ENCODE measurements at places on chromosomes 2 and 18.

DNA sequence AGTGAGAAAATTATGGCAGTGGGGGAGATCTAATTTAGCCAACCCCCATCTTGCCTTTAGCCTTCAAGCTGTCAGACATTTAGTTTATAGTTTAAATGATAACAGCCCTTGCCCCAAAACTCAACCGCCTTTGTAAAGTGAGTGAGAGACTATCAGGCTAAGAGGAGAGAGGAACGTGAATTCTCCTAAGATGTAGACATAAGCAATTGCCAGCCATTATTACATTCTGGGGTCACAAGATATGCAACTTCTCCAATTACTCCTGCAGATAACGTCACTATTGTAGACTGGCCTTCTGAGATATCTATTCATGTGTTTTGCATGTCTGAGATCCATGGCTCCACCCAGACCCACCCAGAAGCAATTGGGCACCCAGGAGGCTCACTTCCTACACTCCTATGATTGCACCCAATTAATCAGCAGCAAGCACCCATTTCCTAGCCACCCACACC, 307.3 kb downstream of the NBAS start:
- no peak for DNase-seq

- DNase-seq = no peak
These were observed 136.6 kb downstream of the RNF152 start for GRCh38 chr18:61756244-61756643.

DNA sequence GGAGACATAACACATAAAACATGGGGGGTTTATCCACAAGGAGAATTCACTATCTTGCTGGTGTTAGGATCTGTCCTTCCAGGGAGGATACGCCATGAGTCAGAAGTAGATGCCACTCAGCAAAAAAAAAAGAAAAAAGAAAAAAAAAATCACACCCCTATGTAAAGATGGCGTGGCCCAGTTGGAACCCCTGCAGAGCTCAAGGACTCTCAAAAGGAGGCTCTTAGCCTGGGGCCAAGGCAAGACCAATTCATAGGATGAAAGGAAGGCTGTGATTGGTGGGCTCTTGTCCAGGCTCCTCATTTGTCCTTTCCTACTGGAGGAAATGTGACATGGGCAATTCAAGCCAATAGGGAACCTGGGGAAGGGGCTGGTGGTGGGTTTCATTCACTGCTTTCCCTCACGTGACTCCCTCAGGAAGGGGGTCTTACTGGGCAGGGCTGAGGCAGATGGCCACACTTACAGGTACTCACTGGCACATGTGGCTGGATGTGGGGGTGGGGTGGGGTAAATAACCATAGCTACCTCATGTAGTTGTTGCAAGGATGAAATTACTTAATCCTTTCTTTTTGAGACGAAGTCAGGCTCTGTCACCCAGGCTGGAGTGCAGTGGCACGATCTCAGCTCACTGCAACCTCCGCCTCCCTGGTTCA, 38.7 kb upstream of the HAAO start:
- DNase-seq = no peak

DNA sequence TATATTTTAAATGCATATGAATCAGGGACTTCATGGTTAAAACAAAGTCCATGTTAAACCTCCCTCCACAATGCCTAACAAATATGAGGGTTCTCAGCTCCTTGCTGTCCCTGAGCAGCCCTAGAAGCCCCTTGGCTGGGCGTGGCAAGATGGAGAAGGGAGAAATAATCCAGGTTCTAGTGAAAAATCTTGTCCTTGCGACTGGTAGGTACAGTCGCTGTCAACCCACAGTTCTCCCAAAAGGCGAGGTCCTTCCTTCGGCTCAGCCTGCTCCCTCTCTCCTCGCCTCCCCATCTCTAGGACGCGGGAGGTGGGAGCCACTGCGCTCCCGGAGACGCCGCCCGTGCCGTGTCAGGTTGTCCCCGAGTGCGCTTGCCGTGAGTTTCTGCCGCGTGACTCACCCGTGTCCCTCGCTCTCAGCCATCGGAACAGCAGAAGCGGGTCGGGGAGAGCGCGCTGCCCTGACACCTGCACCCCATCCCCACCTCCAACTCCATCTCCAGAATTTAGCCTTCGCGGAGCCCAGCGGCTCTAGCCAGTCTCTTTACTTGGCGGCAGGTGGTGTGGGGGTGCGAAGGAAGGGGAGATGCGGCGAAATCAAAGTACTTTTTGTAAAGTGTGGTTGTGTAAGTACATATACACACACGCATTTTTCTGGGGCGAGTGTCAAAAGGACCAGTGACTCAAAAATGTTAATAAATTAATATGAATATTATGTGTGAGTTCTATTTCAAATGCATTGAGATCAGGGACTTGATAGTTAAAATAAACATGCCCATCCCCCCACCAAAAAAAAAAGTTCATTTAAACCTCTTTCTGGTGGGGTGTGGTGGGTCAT, 65.1 kb upstream of the TMEM17 start:
- DNase-seq = no peak

DNA sequence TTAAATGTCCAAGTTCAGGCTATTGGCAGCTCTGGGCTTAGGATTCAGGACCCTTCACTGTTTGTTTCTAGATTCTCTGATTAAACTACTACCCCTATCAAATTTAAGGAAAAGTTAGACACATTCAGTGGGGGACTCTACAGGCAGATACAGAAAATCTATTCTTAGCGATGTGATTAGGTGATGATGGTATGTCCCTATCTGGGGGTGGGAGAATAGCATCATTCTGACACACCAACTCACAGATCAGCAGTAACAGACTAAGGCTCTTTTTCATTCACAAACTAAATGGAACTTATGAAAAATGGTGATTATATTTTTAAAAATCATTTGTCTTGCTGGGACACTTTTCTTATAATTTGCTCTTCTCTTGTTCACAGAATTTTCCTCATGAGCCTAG, 232.9 kb upstream of the CDH2 start:
- DNase-seq = no peak

DNA sequence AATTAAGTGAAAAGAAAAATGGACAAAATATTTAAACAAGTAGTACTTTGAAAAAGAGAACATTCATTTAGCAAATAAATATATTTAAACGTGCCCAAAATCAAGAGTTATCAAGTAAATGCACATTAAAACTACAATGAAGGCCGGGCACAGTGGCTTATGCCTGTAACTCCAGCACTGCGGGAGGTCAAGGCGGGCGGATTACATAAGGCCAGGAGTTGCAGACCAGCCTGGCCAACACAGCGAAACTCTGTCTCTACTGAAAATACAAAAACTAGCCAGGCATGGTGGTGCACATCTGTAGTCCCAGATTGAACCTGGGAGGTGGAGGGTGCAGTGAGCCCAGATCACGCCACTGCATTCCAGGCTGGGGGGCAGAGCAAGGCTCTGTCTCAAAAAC, 9.8 kb downstream of the STAM2 start:
- no peak for DNase-seq

- DNase-seq = peak; percentile 62
These were observed 84.6 kb downstream of the PLCL1 start for GRCh38 chr2:197889041-197889440.
